ENCODE measurements at places on chromosomes 2 and 18.

DNA sequence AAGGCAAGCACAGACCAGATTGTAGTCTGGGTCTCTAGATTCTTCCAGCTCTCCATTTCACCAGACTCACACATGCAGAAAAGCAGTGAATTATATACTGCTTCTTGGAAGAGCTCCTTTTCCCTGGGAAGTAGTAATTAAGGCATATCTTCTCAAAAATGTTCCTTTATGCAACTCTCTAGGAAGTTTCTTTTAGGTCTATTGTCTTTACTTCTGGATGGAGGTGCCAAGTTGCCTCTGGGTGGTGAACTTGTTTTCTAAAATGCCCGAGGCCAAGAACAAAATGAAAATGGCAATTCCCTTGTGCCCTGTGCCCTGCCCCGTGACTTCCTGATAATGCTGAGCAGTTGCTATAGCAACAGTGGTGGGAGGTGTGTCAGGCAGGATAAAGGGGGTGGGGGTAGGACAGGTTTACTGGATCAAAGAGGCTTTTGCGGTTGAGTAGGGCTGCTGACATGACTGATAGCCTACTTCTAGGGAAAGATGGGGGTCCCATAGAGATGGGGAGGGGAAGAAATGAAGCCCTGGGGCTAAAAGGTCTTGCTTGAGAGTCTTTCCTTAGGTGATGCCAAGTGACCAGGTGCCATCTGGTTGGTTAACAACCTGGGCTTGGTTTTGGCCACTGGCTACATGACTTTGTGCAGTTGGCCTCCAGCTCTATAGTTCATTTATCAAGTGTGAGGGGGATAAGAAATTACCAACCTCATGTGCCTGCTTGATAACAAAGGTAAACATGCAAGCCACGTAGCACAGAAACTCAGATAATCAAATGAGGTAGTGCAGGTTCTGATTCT lies 11.8 kb downstream of the IGFBP2 start:
- no peak for DNase-seq

GRCh38 chr2:240324312-240325015 lies 111.0 kb upstream of the GPC1 start:
- DNase-seq, result no peak

- DNase-seq, result no peak
These were observed 14.8 kb downstream of the MOGAT1 start for GRCh38 chr2:222686086-222686750.

GRCh38 chr2:121881038-121881437 lies 125.6 kb downstream of the TSN start:
- DNase-seq, result no peak

GRCh38 chr2:238651306-238652052 lies 196.4 kb upstream of the TWIST2 start:
- no peak for DNase-seq

DNA sequence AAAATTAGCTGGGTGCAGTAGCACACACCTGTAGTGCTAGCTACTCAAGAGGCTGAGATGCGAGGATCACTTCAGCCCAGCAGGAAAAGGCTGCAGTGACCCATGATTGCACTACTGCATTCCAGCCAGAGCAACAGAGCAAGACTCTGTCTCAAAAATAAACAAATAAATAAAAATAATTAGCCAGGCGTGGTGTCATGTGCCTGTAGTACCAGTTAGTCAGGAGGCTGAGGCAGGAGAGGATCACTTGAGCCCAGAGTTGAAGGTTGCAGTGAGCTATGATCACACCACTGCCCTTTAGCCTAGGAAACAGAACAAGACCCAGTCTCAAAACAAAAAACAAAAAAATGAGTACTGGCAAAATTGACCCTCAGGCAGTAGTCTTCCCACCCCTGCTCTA lies 61.9 kb upstream of the PPP1CB start:
- no peak for DNase-seq

- no peak for DNase-seq
These were observed 24.8 kb downstream of the SANBR start for GRCh38 chr2:61090386-61090921.

DNA sequence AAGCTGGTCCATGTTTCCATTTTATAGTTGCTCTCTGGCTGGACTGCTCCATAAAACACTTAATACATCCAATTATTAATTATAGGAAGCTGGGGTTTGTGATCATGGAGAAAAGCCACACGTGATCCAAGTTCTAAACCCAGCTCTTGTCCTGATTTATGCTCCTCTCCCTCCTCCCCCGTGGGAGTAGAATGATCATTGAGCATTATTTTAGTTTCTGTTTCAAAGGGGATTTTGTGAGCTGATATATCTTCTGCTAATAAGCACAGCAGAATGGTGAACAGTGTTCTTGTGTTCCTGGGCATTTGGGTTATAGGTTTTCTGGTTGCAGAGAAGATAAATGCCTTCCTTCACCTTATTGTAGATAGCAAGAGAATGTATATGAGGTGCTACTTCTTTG lies 135.7 kb upstream of the TMEM200C start:
- no peak for DNase-seq
